ENCODE measurements at places on chromosomes 3 and 15.

DNA sequence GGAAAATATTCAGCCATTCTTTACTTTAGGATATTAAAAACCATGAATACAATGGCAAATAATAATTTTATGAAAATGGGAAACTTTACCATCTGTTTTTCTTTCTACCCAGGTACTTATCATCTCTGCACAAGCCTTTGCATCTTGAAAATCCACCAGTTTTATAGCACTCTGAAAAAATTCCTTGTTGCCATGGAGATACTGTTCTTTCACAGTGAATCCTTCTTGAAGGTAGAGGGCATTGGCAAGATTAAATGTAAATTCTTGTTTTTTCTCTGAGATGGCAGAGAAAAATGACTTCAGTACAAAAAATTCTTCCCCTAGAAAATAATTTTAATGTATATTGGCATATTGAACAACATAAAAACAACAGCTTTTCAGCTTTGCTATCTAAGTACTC, 6.9 kb downstream of the SERPINI2 start:
- no peak for DNase-seq

GRCh38 chr3:48966876-48967361, 23.1 kb upstream of the P4HTM start:
- DNase-seq, result no peak

DNA sequence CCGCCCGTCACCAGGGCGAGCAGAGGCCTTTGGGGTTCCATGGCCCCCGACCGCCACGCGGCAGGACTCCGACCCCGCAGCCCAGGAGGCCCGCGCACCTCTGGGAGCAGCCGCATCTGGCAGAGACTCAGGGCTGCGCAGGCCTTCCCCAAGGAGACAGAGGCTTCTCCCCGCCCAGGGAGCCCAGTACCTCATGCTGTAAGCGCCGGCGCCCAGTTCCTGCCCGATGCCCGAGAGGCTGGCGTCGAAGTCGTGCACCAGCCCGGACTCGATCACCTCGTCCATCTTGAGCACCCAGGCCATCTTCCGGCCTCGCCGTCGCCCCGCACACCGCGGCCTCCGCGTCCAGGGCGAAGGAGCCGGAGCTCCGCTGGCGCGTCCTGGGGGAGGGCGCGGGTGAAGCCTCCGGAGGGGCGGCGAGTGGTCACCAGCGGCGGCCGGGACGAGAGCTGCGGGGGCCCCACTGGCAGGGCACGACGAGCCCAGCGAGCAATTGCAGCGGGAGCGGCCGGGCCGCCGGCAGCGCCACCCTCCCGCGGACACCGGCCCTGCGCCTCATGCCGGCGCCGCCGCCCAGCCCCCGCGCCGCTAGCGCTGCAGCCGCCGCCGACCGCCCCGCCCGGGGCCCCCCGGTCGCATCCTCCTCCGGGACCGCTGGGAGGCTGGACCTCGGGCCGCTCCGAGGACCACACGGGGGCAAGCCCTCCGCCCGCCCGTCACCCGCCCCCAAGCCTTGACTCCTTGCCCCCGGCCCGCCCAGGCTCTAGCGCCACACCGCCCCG, 468 bp downstream of the UBP1 start:
- peak; percentile 39 for DNase-seq

GRCh38 chr3:141070727-141071357, 19.7 kb downstream of the SPSB4 start:
- no peak for DNase-seq

DNA sequence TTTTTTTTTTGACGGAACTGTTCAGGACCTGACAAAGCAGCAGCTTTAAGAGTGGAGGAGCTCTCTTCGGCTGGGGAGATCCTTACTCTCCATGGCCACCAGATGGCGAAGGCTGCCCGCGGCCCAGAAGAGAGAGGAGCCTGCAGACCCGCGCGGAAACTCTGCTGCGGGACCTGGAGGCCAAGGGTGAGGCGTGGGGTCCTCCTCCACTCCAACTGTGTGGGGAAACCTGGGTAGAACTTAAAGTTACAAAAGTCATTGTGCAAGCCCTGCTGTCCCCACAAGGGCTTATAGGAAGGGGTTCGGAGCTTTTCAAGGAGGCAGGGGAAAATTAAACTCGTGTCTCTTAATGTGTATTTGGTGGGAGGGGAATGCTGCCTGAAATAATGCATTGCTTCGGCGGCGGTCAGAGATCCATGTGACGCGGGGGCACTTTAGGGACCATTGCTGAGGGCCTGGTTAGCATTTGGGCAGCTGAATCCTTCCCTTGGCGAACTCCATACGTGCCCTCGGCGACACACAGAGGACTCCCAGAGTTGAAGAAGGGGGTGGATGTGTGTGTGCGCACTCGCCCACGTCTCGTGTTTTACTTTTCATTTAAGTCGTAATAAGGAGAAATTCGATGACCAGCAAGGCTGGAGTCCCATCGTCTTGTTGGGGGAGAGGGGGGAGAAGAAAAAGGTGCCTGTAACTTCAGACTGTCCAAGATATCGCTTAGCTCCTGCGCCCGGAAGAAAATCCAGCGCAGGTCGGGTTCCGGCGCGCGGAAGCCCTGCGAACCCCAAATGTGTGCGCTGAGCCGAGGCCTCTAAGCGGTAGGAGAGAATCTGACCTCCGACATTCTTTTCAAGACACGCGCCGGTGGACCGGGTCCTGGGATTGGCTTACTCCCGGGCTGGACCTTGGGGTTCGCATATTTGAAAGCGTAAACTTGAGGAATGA, 9.7 kb downstream of the EOMES start:
- peak; percentile 87 for DNase-seq

DNA sequence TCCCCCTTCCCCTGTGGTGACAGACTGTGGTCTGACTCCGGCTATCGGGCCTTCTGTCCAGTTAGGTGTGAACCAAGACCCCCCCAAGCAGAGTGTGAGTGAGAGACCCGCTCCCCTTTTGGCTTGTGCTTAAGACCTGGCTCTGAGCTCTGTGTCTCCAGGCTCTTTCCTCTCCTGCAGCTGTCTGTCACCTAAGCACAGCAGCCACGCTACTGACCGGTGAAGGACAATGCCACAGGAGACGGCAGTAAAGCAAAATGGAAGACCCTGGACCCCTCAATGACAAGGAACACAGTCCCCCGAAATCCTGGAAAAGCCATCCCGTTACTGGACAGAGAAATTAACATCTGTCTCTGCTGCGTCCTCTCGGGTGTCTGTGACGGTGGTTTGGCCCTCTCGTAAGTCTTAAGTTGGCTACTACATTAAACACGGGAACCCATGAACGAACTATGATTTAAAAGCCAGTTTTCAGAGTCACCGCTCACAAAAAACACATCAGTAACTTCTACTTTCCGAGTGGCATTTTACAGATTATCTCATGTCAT, 53.7 kb downstream of the CHSY1 start:
- DNase-seq, result no peak

GRCh38 chr3:184242297-184242685, 6.5 kb downstream of the ALG3 start:
- no peak for DNase-seq

DNA sequence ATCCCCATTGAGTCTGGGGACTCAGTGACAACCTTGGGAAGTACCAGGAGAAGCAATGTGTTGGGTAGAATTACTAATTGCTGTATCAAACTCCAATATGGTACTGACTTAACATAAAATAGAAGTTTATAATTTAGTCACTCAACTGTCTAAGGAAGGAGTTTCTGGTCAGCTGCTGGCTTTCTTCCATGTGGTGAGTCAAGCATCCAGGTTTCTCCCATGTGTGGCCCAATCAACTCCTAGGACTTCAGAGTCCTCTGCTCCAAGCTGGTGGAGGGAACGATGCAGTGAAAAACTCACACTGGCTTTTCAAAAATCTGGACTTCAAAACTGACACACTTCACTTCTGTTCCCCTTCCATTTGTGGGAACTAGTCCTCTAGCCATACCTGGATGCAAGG, 25.2 kb downstream of the WNT5A start:
- DNase-seq, result peak; percentile 69

DNA sequence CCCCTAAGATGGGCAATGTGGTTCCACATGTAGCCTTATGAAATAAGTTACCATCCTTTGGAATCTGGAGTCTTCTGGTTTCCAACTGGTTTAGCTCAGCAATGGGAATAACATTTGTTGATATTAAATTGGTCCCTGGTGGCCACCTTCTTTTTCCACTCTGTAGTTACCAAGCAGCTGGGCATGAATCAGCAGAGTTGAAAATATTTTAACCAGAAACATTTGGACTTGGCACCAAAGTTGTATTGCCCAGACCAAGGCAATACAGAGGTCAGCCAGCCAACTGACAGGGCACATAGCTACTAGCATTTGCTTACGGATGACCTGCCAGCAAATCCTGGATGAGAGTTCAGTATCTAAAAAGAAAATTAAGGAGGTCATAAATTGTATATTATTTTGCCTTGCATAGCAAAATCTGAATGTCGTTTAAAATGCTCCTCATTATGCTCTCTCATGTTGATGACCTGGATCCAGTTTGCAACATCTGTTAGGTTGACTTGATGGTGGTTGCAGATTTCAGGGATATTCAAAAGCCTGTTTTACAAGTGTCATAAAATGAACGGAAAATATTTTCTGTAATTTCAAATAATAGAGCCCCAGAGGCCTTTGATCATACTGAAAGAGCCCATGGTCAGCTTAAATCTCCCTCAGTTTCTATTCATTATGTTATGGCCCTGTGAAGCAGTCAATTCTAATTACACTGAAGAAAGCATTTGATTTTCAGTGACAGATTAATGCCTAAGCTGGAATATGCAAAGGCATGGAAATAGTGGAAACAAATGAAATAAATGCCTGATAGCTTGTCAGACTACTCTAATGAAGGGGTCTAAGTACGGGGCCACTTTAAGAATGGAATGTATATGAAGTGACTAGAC, 54.6 kb downstream of the PPM1L start:
- peak; percentile 3 for DNase-seq

DNA sequence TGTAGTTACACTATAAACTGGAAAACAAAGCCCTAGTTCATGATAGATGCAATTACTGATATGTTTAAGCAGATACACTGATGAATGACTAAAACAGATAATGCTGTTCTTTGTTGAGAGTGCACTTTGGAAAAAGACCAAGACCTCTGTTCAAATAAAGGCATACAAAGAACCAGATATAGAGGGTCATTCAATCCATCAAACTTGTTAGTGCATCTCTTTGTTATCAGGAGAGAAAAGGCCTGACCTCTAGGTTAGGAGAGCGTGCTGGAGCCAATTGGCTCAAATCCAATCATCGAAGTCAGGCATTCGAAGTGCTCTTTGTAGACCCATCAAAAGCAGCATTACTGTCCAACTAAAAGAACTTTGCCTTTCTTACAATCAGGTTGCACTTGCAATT, 124.2 kb downstream of the TFG start:
- no peak for DNase-seq

DNA sequence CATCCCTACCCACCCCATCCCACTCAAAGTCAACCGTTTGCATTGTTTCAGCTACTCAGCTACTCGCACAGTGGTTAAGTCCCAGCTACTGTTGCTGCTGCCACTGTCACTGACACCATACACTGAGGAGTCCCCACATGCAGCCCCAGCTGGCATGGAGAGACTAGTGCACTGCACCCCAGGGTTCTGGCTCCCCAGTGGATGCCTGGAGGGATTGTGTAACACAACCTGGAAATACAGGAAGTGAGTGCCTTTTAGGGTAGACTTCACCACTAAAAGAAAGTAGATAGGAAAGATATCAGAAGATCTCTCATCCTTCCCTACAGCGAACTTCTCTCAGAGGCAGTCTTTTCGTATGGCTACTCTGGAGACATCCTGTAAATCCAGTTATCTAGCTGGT, 169.2 kb upstream of the STRIT1 start:
- DNase-seq, result no peak

DNA sequence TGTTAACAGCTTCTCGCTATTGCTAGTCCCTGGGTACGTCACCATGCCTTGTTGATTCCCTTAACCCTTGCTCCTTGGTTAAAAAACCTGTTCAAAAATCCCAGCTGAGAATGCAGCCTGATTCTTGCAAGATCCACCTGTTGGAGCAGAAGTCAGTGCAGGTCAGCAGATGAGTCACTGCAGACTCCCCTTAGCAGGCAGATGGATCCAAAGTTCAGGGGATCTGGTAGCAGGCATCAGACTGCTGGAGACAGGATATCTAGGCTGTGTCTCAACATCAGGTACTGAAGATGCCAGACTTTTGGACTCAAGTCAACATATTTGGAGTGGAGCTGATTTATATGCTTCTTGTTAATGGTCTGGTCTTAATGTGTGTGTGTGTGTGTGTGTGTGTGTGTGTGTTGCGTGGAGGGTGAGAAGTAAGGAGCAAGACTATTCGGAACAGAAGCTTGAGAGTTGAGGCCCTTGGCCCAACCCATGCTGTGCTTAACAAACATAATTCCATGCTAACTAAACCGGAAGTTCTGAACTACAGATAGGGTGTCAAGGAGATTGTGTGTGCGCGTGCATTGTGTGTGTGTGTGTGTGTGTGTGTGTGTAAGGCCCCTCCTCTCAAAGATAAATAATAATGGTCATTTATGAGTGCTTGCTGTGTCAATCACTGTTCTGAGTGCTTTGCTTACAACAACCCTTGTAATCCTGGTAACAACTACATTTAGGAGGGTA, 1.0 kb upstream of the C3orf52 start:
- no peak for DNase-seq

DNA sequence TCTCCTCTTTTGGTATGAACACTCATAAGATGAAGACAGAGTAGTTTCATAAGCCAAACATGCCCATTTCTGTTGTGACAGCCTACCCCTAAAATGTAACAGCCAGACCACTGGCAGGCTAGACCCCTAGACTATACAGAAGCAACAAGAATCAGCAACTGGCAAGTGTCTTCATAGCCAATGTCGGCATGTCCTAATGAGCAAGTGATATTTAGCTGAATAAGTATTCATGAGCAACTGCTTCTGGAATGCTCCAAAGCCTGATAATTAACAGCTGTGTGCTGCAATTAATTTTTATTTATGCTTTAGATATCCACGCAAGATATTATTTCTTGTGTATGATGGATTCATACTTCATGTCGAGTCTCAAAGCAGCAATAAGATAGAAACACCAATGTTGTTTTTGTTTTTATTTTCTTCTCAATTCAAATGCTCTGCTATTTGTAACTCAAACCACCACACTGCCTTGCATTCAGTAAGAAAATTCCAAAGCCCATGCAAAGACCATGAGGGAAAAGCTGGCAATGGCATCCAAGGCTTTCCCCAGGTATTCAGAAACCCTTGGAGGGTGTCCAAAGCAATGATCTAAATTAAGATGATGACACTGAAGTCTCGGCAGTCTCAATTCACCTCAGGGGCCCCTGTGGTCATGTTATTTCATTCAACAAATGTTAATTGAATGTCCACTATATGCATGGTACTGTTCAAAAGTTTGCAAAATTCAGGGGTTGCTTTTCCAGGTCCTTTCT, 167.7 kb upstream of the NECTIN3 start:
- no peak for DNase-seq

- peak; percentile 46 for DNase-seq
Measured at GRCh38 chr3:57434041-57434440, 110.1 kb downstream of the DNAH12 start.

- DNase-seq, result no peak
Measured at GRCh38 chr3:124793054-124793739, 62.9 kb downstream of the UMPS start.

DNA sequence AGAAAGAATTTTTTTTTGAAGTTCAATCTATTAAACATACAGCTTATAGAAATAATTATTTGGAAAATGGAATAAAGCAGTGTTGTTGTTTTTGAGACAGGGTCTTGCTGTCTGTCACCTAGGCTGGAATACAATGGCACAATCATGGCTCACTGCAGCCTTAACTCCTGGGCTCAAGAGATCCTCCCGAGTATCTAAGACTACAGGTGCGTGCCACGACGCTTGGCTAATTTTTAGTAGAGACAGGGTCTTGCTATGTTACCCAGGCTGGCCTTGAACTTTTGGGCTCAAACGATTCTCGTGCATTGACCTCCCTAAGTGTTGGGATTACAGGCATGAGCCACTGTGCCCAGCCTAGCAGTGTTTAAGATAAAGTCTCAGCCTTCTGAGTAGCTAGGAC, 8.8 kb downstream of the BNIP2 start:
- DNase-seq, result no peak

GRCh38 chr3:124558991-124559845, 171.0 kb upstream of the UMPS start:
- peak; percentile 97 for DNase-seq

All from fibroblast of pulmonary artery (primary cell).